ENCODE measurements at places on chromosomes 7 and 10. TPM values are rescaled to one million over a fixed set of nuclear protein-coding genes. Genes with fewer than 3 reads are reported as not detected.

C10orf105 gene
- not detected for total RNA-seq

EN2 gene
- total RNA-seq: not detected

CRHR2 gene
- not detected for total RNA-seq

RBM20 gene
- total RNA-seq: under 0.01 TPM

PARD3 gene
- 15.9 TPM for total RNA-seq

RADIL gene
- total RNA-seq: 2.2 TPM

TMEM26 gene
- 0.89 TPM for total RNA-seq

CDC14C gene
- not detected for total RNA-seq

CDK14 gene
- 12.1 TPM for total RNA-seq

ZNF735 gene
- not detected for total RNA-seq

WDFY4 gene
- not detected for total RNA-seq

RASA4B gene
- total RNA-seq: 0.59 TPM

ICA1 gene
- 1.0 TPM for total RNA-seq

ZNF775 gene
- 7.4 TPM for total RNA-seq

HOXA1 gene
- 0.45 TPM for total RNA-seq

ACSM6 gene
- total RNA-seq: not detected

ELN gene
- 4.2 TPM for total RNA-seq

MEOX2 gene
- 1.5 TPM for total RNA-seq

ADRB1 gene
- 0.17 TPM for total RNA-seq

LSM5 gene
- total RNA-seq: 21.3 TPM

CYP2E1 gene
- not detected for total RNA-seq

TACC2 gene
- 10.8 TPM for total RNA-seq

CWF19L1 gene
- 27.7 TPM for total RNA-seq

BCAP29 gene
- total RNA-seq: 60.2 TPM

HOXA11 gene
- total RNA-seq: not detected

THSD7A gene
- 0.17 TPM for total RNA-seq

CPVL gene
- not detected for total RNA-seq

MYL10 gene
- not detected for total RNA-seq

MRPL32 gene
- total RNA-seq: 62.4 TPM

TMEM225B gene
- total RNA-seq: 0.17 TPM

SORCS1 gene
- under 0.01 TPM for total RNA-seq

VPS37D gene
- total RNA-seq: 1.8 TPM

TWIST1 gene
- 29.6 TPM for total RNA-seq

FAM241B gene
- 0.45 TPM for total RNA-seq

CNPY1 gene
- total RNA-seq: not detected

IFIT1B gene
- not detected for total RNA-seq

Measured in bronchus fibroblast of lung (primary cell).